NCI-H1436 (cell line): ENCODE measurements at places on chromosomes 2 and 18.

GRCh38 chr2:216221811-216222210 lies 112.7 kb downstream of the XRCC5 start:
- DNase-seq = no peak

DNA sequence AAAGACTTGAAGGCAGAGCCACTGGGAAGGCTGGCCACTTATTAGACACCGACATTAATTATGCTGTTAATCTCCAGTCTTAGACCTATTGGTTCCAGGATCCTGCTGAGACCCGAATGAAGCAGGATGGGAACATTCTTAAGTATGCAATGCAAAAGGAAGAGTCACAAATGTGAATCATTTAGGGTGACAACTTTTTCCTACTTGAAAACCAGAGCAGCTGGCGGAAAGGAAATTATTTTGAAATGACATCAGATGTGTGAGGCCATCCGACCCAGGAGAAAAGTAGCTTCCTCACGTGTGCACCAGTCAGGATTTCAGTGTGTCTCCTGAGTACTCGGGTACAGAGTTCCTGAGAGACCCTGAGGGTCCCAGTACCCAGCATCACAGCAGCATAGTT lies 222.9 kb upstream of the NCKAP5 start:
- no peak for DNase-seq

DNA sequence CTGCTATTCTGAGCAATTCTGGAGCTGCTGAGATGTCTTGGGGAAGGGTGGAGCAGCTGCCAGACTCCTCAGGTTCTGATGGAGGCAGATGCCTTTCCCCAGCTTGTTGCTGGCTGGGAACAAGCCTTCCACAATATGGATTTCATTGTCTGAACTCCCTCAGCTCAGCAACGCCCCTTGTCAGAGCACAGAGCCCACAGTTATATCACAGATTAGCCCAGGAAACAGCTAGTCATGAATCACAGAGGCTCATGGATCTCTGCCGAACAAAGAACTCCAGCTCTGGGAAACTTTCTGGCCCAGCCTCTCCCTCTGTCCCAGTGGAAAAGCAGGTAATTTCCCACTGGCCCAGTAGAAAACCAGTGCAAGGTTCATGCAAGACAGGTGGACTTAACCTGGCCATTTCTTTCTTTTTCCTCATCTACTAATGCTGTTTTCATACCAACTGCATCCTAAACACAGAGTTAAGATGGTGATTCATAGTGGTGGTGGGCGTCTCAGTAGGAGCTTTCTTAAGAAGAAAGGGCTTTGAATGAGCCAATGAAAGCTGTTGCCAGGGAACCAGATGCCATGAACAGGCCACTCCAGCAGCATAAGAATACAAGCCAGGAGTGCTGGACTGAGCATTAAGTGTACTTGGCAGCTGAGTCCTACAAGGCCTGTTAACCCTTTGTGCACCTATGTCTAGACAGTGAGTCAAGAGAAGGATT lies 8.7 kb upstream of the KIAA2012 start:
- DNase-seq = no peak

- no peak for DNase-seq
These were observed 81.1 kb downstream of the TRABD2A start for GRCh38 chr2:84799772-84800171.

DNA sequence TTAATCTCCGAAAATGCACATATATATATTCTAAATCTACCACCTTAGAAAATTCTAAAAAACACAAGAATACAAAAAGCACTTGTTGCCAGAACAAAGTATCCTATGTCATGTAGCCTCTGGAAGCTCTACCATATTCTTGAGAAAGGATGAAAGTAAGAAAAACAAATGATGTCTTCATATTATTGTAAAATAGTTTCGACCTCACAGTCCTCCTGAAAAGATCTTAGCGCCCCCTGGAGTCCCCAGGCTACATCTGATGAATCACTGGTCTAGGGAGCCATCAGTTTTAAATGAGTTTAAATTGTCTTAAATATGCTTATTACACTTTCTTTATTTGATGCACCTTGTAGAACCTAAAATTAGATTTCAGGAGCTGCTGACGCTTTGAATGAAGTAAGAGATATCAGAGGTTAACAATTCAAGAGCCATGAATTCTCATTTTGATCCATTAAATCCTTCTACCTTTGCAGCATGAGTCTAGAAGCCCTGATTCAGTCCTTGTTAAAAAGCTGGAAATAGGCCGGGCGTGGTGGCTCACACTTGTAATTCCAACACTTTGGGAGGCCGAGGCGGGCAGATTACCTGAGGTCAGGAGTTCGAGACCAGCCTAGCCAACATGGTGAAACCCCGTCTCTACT lies 138.8 kb downstream of the MCFD2 start:
- peak; percentile 38 for DNase-seq
